Aorta (tissue), 5 donors: ENCODE measurements at places on chromosomes 1 and 21.

DNA sequence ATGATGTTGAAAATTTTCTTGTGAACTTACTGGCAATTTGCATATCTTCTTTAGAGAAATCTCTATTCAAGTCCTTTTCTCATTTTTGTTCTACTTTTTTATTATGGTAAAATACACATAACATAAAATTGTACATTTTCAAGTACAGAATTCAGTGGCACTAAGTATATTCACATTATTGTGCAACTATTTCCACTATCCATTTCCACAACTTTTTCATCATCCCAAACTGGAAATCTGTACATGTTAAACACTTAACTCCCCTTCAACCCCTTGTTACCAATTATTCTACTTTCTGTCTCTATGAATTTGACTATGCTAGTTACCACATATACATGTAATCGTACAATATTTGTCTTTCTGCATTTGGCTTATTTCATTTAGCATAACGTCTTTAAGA lies 19.4 kb downstream of the EPS15 start:
- no peak for DNase-seq

DNA sequence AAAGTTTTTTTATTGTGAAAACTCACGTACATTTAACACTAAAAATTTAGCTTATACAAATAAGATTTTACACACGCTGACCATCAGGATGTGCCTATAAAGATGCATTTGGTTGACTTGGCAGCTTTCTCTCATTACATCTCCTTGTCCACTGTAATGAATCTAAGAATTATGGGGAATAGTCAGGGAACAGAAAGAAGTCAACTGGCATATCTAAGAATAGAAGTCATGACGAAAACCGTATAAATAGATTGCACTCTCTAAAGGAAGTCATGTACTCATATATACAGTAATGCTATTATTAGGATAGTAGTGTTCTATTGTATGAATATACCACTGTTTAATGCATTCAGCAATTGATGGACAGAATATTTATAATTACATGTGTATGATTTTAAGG lies 575.8 kb upstream of the B3GALT2 start:
- DNase-seq = no peak

- DNase-seq = no peak
Measured at GRCh38 chr1:67754526-67754920, 69.5 kb downstream of the GADD45A start.

DNA sequence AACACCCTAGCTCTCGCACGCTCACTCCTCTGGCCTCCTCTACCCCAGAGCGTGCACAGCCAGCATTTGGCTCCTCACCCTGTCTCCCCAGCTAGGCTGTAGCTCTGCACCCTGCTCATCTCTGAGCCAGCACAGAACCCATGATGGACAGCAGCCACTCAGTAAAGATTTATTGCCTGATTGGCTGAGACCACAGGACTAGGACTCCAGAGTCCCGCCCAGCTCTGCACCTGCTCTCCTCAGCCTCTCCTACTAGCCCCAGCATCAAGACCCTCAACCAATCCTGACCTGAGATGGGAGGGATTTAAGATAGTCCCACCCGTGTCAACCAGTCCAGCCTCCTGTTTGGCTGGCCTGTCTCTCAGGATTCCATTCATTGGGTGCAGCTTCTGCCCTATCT lies 9.3 kb downstream of the C1QB start:
- DNase-seq = no peak

DNA sequence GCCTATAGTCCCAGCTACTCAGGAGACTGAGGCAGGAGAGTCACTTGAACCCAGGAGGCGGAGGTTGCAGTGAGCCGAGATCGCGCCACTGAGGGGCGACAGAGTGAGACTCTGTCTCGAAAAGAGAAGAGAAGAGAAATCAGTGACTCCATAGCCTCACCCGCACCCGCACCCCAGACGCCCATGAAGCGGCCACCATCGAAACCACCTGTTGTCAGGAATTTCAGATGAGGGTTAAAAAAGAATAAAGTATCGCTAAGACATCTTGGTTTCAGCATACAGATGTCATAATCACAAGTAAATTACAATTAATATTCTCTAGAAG lies 47.4 kb downstream of the NPHP4 start:
- peak; percentile 59 for DNase-seq

GRCh38 chr1:85404408-85404807 lies 60.6 kb downstream of the DDAH1 start:
- DNase-seq = no peak

- no peak for DNase-seq
Measured at GRCh38 chr1:233721004-233721595, 107.2 kb downstream of the KCNK1 start.

DNA sequence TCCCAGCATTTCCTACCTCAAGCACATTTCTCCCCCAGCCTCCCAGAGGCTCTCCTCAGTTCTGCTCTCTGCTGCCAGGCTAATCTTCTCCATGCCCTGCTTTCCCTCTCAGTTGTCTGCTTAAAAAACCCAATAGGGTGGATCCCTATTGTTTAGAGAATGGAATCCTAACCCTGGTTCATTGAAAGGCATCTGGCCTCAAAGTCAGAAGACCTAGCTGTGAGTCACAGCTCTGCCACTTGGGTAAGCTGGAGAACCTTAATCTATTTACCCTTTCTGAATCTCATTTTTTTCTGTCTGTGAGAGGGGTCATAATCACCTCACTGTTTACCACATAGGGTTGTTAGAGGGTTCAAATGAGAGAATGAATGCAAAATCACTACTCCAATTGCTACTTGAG lies 12.5 kb upstream of the MYOC start:
- no peak for DNase-seq

DNA sequence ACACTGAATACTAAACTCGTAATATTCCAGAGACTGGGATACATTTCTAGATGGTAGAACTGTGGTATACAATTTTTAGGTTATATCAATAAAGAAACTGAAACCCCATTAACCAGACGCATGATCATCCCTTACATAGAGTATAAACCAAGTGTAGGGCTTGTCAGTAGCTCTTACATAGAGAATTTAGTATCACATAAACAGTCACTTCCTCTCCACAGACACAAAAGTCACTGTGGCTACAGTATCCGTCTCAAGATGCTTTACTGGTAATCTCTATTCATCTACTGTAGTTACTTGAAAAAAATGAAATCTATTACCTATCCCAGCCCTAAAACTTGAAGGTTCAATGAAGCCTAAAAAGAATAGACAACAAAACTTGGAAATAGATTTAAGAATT lies 252.3 kb upstream of the TMPRSS15 start:
- DNase-seq = no peak

- DNase-seq = no peak
Measured at GRCh38 chr1:22754106-22754768, 43.6 kb downstream of the EPHB2 start.

GRCh38 chr1:231927431-231927830 lies 300.8 kb downstream of the DISC1 start:
- no peak for DNase-seq

DNA sequence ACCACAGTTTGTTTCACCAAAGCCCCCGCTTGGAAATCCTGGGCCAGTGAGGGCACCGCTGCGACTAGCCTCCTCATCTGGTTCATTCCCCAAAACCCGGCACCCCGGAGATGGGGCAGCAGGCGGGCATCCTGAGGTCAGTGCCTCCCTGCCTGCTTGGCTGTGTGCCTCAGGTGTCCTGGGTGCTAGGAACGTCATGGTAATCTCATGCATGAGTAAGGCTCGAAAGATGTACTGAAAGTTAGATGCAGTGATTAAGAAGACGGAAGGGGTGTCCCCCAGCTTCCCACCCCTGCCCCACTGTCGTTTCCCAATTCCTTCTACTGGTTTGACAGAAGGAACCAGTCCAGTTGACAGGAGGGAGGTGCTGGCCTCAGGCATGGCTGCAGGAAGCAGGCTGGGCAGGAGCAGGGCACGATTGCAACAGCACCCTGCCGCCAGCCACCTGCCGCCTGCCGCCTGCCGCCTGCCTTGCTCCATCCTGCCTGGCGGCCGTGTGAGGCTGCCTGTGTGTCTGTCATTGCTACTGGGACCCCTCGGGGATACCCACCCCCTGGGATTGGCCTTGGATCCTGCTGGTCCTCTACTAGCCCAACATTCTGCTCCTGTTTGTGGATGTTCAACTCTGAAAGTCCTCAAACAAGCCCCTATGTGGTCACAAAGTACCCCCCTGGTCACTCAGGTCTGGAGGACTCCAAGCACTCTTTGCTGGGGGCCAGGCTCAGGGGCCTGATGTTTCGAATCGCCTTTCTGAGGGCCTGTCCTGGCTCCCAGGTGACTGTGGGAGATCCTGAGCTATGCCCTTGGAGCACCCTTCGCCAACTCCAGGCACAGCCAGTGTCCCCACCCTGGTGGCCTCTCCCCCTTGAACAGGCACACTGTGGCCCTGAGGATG lies 73.0 kb upstream of the IFFO2 start:
- DNase-seq = no peak

- no peak for DNase-seq
Measured at GRCh38 chr1:234975122-234975940, 153.3 kb downstream of the TOMM20 start.

DNA sequence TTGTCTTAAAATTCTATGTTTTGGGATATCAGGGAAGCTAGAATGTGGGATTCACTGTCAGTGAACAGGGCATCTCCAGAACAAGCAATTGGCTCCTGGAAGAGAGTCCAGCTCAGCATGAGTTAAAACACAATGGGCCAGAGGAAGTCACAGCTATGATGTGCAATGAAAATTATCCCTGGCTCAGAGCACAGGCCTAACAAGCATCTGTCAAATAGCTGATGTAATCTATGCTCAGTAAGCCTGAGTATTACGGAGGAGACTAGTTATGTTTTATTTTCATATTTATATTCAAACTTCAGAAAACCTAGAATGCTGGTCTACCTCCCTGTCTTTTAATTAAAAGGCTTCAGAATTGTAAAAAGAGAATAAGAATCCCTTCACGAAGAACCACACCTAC lies 41.6 kb downstream of the PARP1 start:
- no peak for DNase-seq
